ENCODE measurements at places on chromosomes 2 and 18.

GRCh38 chr2:238387332-238387731 lies 39.4 kb upstream of the ASB1 start:
- no peak for DNase-seq

- no peak for DNase-seq
These were observed at the start of gene FBXO41 for GRCh38 chr2:73284296-73285158. FBXO41 (minus strand) TSS chr2:73284478; CDS start chr2:73269630, 14,848 bp downstream.

- no peak for DNase-seq
These were observed 69.5 kb downstream of the COPS8 start for GRCh38 chr2:237154884-237155851.

GRCh38 chr2:176270100-176270750 lies 983 bp downstream of the MTX2 start:
- DNase-seq = no peak

- DNase-seq = no peak
These were observed 54.8 kb downstream of the ATP9B start for GRCh38 chr18:79123948-79124347.

GRCh38 chr2:85709401-85709811 lies 15.2 kb downstream of the GNLY start:
- DNase-seq = no peak

DNA sequence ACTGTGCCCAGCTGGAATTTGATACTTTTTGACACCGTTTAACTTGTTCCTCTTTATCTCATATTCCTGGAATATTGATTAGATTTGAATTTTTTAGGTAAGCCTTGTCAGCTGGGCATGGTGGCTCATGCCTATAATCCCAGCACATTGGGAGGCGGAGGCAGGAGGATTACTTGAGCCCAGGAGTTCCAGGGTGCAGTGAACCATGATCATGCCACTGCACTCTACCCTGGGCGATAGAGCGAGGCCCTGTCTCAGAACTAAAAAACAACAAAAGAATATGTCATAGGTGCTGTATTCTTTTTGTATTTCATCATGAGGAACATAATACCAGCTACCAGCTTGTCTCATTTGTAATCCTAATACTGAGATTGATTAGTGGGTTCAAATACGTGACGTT lies 90.3 kb downstream of the ZNF532 start:
- no peak for DNase-seq

- DNase-seq = no peak
These were observed 98.5 kb downstream of the EVA1A start for GRCh38 chr2:75462206-75462605.

- DNase-seq = no peak
These were observed 155.0 kb upstream of the KCTD1 start for GRCh38 chr18:26703170-26703930.

DNA sequence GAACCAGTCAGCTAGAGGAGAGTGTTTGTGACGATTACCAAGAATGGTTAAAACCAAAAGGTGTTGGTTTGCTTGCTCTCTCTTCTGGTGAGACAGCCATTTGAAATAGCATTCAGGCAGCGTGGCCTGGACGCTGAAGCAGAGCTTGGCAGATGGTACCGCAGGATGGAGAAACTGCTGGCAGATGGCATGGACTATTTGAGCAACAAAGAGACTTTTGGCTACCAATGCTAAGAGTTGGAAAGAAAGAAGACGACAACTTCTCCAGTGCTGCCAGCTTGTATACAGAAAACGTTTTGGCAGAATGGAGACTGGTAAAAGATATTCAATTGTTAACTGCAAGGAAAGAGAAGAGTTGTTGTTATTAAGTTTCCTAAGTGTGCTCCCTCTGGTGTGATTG lies 315.0 kb downstream of the PARD3B start:
- DNase-seq = no peak

DNA sequence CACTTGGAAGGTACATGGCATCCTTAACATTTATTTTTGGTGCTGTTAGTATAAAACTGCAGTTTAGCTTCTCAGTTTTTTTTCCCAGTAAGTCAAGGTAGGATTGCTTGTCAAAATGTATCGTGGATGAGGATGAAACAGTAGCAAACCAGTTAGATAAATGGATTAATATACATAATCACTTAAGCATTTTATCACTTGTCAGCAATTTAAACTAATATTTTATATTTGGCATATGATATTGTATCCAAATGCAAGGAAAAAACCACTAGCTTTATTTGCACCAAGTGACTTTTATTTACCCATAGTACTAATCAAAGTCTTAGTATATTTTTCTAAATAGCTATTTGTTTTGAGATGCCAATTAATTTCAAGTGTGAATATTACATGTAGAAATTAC lies 137.7 kb upstream of the XIRP2 start:
- DNase-seq = no peak

GRCh38 chr2:216146573-216146972 lies 37.4 kb downstream of the XRCC5 start:
- DNase-seq = no peak

DNA sequence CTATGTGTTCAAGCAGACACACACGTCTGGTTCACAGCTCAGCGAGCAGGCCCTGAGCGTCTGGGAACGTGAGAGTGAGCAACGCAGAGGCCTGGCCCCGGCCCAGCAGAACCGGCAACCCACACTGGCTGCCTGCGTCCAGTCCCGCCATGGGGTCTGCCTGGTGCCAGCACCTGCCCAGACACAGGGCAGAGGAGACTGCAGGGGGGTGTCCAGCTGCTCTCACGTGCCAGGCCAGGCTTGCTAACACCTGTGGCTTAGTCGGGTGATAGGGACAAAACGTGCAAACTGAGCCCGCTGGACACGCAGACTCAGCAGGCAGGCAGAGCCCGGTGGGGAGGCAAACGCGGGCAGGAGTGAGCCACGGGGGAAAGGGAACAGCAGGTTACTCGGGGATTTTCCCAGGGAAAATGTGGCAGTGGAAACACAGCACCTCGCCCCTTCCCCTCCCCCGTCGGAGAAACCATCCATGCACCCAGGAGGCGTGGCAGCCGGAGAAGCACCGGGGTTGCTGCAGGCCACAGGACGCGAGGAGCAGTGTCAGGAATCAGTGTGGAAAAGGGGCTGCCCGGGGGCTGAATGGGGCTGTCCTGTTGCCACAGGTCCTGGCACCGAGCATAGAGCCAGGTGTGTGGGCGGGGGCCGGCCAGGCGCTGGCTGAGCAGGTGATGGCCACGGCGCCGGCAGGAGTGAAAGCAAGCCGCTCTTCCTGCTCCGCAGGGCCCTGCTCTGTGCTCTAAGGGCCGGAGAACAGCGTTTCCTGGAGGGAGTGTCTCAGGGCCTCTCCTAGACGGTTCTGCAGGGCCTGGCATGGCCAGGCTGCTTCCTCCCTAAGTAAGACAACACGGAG lies 154.7 kb downstream of the HDAC4 start:
- DNase-seq = no peak

GRCh38 chr18:28802546-28802945 lies 625.6 kb upstream of the CDH2 start:
- DNase-seq = no peak

- no peak for DNase-seq
These were observed at the start of gene SLC8A1 for GRCh38 chr2:40451918-40452605. SLC8A1 (minus strand) TSS chr2:40452090.

DNA sequence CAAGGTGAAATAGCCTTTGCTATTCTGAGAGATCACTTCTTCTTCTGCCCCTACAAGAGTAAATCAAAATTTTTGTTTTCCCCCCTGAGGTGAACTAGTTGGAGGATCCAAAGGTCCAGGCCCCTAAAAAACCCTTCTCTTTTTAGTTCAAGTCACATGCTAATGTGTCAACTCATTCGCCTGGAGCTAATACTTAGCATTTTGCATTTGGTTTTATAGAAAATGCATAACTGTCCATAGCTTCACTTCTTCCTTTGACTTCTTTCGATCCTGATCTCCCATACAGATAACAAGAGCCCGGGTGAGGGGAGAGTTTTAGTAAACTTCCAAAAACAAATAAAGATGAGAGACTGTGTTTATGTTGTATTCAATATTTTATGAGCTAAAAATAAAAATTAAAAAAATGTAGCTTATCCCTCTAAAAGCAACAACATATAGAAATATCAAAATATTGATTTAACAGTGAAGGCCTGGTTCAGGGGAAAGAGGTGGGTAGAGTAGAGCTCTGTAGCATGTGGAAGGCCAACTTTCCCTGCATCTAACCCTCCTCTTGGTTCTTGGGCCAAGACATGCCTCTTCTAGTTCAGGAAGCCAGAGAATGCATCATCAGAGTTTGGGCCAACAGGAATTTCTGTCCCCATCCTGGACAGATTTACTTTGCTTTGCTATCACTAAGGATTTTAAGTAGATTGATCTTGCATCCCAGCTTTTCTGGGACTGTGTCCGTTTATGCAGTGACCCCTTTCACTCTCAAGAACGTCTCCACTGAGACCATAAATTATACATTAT lies 333.8 kb downstream of the ALK start:
- no peak for DNase-seq

GRCh38 chr18:11976315-11977152 lies 4.8 kb upstream of the IMPA2 start:
- no peak for DNase-seq

GRCh38 chr2:229601936-229602335 lies 112.4 kb downstream of the DNER start:
- DNase-seq = no peak

- DNase-seq = no peak
These were observed 32.0 kb upstream of the B4GALT6 start for GRCh38 chr18:31716362-31716761.

DNA sequence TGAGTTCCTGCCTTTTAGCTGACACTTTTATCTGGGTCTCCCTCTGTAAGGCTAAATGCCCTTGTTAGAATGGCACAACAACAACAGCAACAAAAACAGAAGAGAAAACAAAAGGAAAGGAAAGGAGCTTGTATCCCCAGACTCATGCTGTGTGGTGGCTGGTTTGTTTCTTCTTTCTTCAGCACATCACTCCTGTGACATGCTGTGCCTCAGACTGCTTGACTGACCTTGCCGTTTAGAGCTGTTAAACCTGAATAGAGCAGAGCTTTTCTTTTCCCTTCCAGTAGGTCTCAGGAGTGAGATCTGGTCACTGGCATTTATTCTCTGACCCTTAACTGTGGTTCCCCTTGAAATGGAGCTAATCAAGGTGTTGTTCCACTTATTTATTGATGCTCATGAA lies 18.9 kb downstream of the GALNT13 start:
- no peak for DNase-seq

DNA sequence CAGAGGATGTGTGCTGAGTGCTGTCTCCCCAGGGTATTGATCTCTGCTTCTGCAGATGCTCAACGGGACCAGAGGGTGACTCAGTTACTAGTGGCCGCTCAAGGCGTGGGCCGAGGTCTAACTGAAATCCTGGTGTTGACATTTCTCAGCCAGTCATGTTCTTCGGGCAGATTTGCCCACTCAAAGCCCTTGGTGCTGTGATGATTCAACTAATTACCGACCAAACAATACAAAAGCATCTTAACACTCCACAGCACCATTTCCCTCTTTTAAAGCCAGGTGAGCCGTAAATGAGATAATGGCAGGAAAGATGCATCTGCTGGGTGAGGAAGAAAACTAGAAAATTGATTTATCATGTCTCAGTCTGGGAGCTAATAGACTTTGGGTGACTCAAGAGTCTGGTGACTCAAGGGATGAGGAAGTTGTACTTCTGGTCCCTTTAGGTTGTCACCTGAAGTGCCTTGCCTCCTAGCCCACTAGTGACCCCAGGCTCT lies 32.7 kb upstream of the PRLH start:
- DNase-seq = no peak

DNA sequence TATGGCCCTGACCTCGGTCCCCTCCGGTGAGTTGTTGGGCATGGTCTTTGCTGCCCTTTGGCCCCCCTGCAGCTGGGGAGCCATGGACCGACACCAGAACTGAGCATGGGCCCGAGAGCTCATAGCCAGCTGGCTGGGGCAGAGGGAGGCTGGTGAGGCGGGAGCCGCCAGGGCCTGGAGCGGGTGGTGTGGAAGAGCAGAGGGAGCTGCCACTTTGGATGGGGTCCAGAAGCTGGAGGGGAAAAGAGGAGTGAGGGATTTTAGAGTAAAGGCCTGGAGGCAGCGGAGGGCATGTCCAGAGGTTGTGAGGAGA lies 16.5 kb upstream of the CNNM3 start:
- no peak for DNase-seq

DNA sequence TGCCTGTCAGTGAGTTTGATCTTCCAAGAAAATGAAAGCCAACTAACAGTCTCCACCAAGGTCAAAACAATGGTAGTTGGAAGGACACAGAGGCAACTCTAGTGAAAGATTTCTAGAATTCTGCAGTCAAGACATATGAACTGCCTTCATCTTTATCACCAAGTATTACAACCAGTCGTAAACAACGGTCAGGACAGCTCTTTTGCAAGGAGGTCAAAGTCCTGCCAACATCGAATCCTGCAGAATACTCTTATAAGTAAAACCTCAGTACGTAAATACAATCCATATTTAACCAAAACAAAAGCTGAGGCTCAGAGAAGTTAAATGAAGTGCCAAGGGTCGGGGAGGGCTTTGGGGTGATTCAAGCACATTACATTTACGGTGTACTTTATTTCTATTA lies 3.1 kb downstream of the FEZ2 start:
- no peak for DNase-seq

DNA sequence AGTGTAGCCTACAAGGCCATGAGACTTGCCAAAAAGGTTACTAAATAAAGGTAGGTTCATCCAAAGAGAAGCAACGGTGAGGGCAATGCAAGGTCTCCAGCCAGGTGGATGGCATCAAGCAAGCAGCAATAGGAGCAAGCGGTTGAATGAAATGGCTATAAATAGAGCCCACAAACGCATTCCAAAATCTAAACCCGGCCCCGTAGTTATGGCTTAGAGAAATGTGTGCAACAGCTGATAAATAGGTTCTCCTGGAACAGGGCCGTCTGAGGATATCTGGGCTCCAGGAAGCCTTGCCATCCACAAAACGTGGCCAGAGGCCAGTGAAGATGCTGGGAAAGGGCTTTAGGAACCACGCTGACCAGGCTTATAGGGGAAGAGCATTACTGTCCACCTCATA lies 146.1 kb upstream of the PID1 start:
- no peak for DNase-seq

- no peak for DNase-seq
These were observed 2.1 kb downstream of the NABP1 start for GRCh38 chr2:191679818-191680600.

DNA sequence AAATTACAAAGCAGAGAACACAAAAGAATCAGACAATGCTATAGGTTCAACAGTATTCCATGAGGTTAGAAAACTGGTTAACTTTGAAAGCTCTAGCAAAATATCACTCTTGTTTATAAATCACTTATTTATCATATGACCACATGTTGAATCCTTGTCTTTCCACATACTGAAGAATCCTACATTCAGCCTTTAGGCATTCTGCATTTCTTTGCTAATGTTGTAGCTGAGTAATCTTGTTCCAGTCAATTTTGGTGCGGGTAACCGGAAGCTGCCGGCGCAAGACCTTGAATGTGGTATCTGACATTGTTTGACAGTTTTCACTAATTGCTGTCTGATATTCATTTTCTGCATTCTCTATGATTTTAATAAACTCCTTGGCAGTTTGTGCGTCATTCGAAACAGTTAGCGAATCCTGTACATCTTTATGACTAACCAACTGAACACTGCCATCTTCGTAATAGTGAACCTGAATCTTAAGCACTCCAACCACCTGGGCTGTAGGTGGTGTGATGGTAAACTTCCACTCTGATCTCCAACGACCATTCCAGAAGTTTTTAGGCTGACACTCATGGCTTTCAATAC lies 154.1 kb downstream of the BAZ2B start:
- no peak for DNase-seq

GRCh38 chr2:96325041-96325883 lies at the start of gene ITPRIPL1:
ITPRIPL1 (plus strand) TSS chr2:96325317; CDS start chr2:96325840, 523 bp downstream.
- peak; percentile 18 for DNase-seq

Data from right renal pelvis (tissue), 4 donors.